ENCODE measurements at places on chromosomes 1 and 21. TPM values are rescaled to one million over a fixed set of nuclear protein-coding genes. Genes with fewer than 3 reads are reported as not detected.

The CRYBG2 gene
- total RNA-seq, result 42.0 TPM

The RPL11 gene
- 483 TPM for total RNA-seq

The RHBDL2 gene
- not detected for total RNA-seq

The EEIG2 gene
- 14.2 TPM for total RNA-seq

The SMIM34 gene
- total RNA-seq, result not detected

The CAMK2N1 gene
- 89.7 TPM for total RNA-seq

The TFF1 gene
- total RNA-seq, result 136 TPM

The A3GALT2 gene
- total RNA-seq, result not detected

The GPR3 gene
- total RNA-seq, result not detected

The CRNN gene
- not detected for total RNA-seq

The ATP1A1 gene
- 3,241 TPM for total RNA-seq

Data from Peyer's patch (tissue), 4 donors.